ENCODE measurements at places on chromosomes 1 and 21.

DNA sequence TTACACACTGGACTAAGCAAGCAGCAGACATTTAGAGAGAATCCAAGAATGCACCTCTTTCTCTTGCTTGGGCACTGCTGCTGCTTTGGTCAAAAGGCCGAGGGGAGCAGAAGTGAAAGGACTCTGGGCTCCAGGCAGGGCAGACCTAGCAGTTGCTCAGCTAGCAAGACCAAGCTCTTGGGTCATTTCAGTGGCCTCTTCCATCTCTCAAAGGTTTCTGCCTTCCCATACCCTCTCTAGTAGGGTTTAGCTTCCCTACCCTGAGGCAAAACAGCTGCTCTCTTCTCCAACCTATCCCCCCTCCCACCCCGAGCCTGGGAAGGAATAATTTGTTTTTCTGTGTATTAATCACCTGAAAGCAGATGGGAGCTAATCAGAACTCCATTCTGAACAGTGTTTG, 25.8 kb downstream of the TFAP2E start:
- DNase-seq, result no peak

GRCh38 chr1:2166254-2166653, 28.3 kb downstream of the FAAP20 start:
- DNase-seq, result no peak

- DNase-seq, result peak; percentile 27
These were observed 76.1 kb downstream of the SH3BGR start for GRCh38 chr21:39527664-39528381.

GRCh38 chr21:42781971-42782722, 97.2 kb downstream of the WDR4 start:
- DNase-seq, result no peak

- no peak for DNase-seq
These were observed 577.2 kb upstream of the ZRANB2 start for GRCh38 chr1:71657891-71658679.

- DNase-seq, result no peak
These were observed 9.0 kb downstream of the ATP8B2 start for GRCh38 chr1:154334079-154335024.

DNA sequence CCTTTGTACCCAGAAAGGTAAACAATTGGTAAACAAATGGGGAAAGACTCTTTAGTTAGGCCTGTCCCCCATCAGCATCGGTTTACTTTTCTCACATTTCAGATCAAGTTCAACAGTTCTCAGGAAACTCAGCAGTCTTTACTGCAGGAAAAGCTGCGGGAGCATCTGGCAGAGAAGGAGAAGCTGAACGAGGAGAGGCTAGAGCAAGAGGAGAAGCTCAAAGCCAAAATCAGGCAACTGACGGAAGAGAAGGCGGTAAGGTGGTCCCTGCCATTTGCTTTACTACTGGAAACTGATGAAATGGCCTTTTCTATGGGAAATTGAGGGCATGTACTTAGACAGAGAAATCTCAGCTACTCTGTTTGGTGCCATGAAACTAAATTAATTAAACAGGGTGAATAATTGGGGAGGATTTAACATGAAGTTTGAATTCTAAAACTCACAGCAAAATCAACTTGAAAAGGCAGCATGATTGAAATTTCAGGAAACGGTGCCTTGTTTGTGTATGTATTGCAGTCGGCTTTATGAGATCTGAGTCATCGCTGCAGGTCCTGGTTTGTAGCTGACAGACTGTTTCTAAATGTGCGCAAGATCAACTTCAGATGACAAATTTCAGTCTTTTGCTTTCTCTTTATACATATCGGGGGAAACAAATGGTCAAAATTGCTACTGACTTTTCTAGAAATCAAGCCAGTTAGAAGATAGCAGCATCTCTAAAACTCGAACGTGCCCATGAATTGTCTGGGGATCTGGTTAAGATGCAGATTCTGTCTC, 67.9 kb upstream of the EFHD2 start:
- DNase-seq, result no peak

GRCh38 chr21:30577766-30578165, 12.4 kb downstream of the KRTAP22-2 start:
- no peak for DNase-seq

DNA sequence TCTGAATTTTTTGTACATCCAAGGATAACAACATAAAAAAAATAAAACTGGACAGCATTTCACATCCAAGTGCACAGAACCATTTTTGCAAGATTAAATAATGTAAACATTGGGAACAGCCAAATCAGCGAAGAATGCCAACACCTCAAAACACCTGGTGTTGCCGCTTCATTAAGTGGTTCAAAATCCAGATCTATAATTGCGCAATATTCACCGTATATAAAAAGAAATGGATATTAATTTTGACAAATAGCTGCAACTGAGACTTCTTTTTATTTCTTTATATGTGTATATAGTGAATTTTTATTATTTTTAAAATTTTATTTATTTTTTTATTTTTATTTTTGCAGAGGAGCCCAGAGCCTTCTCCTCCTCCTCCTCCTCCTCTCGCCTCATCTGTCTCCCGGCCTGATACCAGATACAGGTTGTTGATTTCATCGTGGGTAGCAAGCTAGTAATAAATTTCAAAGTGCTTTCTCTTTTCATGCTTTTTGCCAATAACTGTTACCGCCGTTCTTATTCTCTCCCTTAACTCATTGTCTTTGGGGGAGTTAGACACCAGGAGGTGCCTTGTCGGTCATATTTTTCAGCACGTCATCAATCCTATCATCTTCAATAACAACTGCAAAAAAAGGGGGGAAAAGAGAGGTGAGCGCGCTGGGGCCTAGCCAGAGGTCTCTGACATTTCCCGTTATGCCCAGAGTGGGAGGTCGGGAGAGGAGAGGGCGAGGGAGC, 2.7 kb downstream of the CAMK2N1 start:
- no peak for DNase-seq

- DNase-seq, result no peak
These were observed 195.1 kb downstream of the HLX start for GRCh38 chr1:221074332-221074731.

GRCh38 chr1:101667761-101668160, 329.0 kb downstream of the OLFM3 start:
- DNase-seq, result no peak

DNA sequence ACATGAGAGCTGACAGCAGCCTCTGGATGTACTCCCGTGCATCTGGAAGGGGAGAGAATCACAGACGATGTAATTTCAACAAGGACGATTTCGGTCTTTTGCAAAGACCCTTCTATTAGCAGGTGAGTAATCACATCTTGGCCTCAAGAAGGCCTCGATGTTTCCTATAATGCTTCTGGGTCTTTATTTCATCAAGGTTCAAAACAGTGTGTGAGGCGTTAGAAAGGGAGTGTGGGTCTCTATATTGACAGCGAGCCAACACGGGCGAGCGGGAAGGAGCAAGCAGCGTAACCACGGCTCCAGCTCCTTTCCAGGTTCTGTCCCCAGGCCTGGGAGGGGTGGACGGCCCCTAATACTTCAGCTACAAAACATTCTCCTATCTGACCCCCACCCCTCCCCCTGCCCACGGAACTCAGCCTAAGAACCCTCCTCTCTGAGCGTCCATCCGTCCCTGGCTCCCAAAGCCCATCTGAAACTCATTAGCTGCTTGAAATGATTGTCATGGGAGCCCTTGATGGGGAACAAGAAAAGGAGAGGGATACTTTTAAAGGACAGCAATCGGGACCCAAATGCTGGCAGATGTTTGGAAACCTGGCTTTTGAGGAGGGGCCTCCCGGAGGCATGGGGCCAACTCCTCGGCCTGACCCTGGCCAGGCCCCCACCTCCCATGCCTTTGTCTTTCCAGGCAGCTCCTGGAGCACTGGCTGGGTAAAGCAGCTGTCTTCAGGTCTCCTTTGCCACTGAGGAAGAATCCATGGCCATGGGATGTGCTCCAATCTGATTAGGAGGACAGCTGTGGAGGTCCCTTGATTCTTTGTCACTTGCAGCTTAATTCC, 250.8 kb downstream of the FOXD2 start:
- no peak for DNase-seq

GRCh38 chr1:147171399-147172167, 687 bp downstream of the PRKAB2 start:
- DNase-seq, result no peak

GRCh38 chr1:44013949-44014348, 17.3 kb downstream of the SLC6A9 start:
- no peak for DNase-seq

DNA sequence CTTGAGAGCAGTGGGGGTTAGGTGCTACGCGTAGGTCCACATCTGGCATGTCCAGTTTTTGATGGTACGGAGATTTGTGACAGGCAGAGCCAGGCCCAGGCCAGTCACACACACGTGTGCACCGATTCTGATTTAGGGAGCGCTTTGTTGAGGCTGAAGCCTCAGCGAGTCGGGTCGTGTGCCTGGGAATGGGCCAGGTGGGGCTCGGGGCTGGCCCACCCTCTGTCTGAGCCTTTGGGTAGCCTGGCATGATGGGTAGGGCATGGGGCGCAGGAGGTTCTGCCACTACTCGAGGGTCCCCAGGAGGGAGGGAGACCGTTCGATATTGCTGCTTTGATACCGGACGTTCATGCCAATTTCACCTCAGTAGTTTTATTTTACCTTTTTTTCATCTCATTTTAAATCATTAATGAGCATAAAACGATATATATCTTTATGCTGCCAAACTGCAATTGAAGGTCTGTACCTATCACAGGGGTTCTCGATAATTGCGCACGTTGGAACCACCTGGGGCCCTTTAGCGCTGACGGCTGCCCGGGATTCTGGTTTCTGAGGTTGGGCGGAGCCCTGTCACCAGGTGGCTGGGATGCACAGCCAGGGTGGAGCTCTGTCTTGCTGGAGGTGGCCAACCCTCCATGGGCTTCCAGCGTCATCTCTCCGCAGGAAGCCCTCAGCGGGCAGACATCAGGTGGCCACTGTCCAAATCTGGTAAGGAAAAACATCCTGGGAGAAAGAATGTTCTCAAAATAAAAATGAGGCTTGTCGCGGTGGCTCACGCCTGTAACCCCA, 71.9 kb downstream of the SCCPDH start:
- no peak for DNase-seq

GRCh38 chr1:107802654-107803053, 162.3 kb downstream of the VAV3 start:
- DNase-seq, result no peak

GRCh38 chr21:17436626-17437111, 76.2 kb upstream of the CXADR start:
- DNase-seq, result no peak

GRCh38 chr1:33181921-33182341, at the start of gene TRIM62:
Gene TRIM62 (minus strand): TSS chr1:33182043. CDS start chr1:33181432, 611 bp downstream.
- peak; percentile 92 for DNase-seq

GRCh38 chr1:226983992-226984364, 43.9 kb downstream of the COQ8A start:
- no peak for DNase-seq

DNA sequence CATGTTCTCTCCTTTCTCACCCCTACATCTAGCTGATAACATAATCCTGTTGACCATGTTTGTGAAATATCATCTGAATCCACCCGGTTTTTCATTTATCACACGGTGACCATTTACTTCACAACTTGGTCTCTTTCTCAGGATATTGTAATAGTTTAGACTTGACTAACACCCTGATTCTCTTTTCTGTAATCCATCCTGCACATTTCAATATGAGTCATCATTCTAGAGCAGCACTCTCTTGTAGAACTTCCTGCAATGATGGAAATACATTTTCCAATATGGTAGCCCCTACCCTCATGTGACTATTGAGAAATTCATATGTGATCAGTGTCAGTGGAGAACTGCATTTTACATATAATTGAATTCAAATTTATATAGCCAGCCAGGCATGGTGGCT, 2.3 kb upstream of the JAM2 start:
- DNase-seq, result no peak

GRCh38 chr1:1618396-1619068, 3.2 kb downstream of the MIB2 start:
- DNase-seq, result peak; percentile 66

- no peak for DNase-seq
These were observed 41.7 kb upstream of the IL20 start for GRCh38 chr1:206823727-206824126.

GRCh38 chr1:244952280-244952933, 88.1 kb upstream of the HNRNPU start:
- DNase-seq, result no peak

GRCh38 chr1:3772715-3773571, at the start of gene SMIM1:
Gene SMIM1 (plus strand): TSS chr1:3772749. CDS start chr1:3775374, 2,625 bp downstream.
- DNase-seq, result peak; percentile 75

- no peak for DNase-seq
These were observed 14.3 kb upstream of the DNAJC28 start for GRCh38 chr21:33505833-33506232.

GRCh38 chr1:11227106-11228077, 35.0 kb downstream of the MTOR start:
- DNase-seq, result no peak

DNA sequence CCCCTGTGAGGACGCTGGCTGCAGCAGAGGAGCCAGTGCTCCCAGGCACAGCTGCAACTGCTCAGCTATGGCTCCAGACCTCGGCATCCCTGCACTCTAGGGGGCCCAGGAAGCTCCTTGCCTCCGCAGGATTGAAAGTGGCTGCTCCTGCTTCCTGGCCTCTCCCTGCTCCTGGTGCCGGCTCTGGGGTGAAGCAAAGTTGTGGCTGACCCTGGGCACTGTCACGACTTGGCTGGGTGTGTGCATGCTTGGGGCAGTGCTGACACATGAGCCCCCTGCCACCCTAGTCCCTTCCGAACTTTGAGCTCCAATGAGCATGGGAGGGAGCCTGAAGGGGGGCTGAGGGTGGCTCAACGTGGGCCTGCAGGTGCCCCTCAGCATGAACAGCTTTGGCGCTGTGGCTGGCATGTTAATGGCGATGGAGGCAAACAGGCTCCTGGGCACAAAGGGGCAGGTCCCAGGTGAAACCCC, 1512.2 kb downstream of the KCNT2 start:
- no peak for DNase-seq

DNA sequence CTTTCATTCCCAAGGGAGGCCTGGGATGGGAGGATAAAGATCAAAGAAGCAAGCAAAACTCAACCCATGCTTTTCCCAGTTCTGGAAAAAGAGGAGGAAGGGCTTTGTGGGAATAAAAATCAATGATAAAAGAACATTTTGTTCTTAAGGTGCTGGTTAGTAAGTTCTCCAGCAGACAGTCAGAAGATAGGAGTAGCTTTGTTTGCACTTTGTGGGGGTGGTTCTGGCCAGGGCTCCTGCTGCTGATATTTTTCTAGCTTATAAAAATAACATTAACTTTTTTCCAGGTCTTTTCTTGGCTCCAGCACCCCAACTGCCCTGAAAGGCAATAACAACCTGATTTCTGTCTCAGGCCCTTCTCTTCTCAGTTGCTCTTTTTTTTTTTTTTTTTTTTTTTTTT, 220.0 kb downstream of the FGGY start:
- no peak for DNase-seq

Data from upper lobe of left lung (tissue), 6 donors.